ENCODE measurements at places on chromosomes 4 and X.

DNA sequence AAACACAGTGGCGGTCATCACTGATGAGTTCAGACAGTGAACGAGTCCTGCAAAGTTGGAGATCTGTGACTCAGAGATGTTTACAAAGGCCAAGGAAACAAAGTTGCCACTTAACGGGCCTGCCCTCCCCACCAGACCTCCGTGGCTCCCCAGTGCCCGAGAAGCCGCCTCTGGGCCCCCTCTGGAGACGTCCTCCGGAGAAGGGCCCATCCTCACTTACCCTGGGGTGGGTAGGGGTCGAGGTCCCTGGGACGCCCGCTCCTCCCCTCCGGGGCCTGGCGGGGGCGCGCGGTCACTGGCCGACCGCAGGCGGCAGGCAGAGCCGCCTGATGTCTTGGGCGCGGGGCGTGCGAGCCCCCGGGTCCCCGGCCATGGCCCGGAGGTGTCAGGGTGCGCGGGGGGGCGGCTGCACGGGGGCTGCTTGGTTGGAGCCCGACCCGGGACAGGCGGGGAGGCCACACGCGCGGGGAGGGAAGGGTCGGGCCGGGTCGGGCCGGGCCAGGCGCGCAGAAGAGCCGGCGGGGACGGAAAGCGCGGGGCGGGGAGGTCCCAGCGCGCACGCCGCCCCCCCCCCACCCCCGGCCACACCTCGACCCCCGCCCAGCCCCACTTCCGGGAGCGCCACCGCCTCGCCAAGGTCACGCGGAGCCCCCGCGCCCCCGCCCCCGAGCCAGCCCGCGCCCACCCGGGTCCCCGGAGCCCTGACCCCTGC is 529 bp downstream of the DHRSX start:
- no peak for DNase-seq

- no peak for DNase-seq
Observed at GRCh38 chr4:16893141-16893651, 5.2 kb downstream of the LDB2 start.

DNA sequence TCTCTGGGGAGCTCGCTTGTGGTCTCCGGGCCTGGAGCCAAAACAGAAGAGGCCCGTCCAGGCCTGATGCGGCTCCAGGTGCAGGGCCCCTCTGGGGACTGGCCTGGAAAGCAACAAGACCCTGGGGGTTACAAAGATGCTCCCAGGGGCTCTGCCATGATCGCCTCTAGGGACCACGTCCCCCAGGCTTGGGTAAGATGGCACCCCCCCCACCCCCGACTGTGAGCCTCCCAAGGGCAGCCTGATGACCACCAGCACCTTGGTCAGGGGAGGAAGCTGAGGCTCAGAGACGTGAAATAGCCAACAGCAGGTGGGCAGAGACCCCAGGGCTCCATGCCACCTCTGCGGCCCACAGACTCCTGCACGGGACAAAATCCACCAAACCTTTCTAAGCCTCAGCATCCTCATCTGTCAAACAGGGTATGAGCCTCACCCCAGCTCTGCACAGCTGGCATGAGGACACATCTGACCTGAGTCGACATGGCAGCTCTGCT is 25.4 kb downstream of the C4orf50 start:
- DNase-seq = no peak

GRCh38 chrX:153687121-153688039 is at the start of gene SLC6A8:
SLC6A8 (plus strand) TSS chrX:153687926; CDS start chrX:153688575, 649 bp downstream.
- DNase-seq = no peak

- DNase-seq = peak; percentile 22
Observed at GRCh38 chr4:128863312-128864075, 54.0 kb downstream of the JADE1 start.

DNA sequence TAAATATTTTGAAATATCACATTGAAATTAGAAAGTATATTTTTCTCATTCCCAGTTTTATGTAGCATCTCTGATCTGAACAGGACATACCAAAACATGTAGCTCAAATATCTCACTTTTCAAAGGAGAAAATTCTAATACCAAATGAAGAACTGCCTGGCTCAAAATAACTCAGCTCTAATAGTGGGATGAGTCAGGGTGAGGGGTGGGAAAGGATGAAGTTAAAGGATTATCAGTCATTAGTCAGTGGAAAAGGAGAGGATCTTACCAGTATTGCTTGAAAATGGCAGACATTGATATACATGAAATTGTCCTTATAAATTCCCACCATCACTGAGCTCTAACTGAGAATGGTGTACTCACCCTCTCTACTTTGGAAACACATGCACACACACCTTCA is 803.2 kb downstream of the RAPGEF2 start:
- DNase-seq = no peak

- DNase-seq = no peak
Observed at GRCh38 chrX:116276261-116276660, 105.7 kb downstream of the AGTR2 start.

- no peak for DNase-seq
Observed at GRCh38 chr4:25377572-25378436, 741 bp downstream of the ANAPC4 start.

GRCh38 chr4:152735396-152735859 is 44.1 kb downstream of the TIGD4 start:
- DNase-seq = no peak

Data from activated CD8-positive, alpha-beta memory T cell treated with anti-CD3 and anti-CD28 coated beads for 4 hours (primary cell).